ENCODE measurements at places on chromosomes 13 and 19.

GRCh38 chr19:40908976-40909375, 26.9 kb upstream of the CYP2A7 start:
- DNase-seq, result no peak

DNA sequence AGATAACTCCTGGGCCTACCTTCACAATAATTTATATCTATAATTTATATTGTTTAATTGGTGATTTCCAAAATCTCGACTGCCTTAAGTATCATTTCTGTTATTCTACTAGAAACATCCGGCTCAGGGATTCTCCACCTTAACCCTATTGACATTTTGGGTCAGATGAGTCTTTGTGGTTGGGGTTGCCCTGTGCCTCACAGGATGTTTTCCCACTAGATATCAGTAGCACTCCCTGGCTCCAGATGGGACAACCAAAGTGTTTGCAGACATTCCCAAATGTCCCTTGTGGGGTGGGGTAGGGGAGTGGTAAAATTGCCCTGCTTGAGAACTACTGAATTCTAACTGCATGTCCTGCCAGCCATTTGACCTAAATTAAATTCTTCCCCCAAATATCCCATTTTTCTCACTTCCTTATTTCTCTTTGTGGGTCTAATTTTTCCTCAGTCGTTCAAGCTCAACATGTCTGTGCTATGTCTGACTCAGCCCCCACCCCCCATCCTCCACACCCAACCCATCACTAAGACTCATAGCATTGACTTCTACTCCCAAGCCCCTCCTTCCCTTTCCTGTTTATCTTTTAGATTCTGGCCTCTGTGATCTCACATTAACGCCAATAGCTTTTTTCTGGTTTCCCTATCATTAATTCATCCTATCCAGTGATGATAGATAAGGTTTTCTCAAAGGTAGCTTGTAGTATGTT, 545.1 kb downstream of the EFNB2 start:
- DNase-seq, result no peak

GRCh38 chr19:7247155-7247554, 47.1 kb downstream of the INSR start:
- no peak for DNase-seq

GRCh38 chr19:46014941-46015686, 7.7 kb downstream of the PGLYRP1 start:
- DNase-seq, result no peak

DNA sequence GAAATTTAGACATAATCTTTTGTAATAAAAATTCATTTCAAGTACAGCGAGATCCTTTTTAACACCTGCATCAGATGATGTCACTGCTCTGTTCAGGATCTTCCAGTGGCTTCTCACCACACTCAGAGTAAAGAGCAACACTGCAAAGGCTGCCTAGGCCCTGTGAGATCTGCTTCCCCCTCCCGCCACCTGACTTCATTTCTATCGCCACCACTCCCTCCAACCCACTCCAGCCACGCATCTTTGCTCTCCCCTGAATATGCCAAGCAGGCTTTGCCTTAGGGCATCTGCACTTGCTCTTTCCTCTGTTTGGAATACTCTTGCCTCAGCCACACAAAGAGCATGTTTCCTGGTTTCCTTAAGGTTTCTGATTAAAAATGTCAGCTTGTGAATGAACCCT, 58.3 kb downstream of the MBNL2 start:
- DNase-seq, result no peak

DNA sequence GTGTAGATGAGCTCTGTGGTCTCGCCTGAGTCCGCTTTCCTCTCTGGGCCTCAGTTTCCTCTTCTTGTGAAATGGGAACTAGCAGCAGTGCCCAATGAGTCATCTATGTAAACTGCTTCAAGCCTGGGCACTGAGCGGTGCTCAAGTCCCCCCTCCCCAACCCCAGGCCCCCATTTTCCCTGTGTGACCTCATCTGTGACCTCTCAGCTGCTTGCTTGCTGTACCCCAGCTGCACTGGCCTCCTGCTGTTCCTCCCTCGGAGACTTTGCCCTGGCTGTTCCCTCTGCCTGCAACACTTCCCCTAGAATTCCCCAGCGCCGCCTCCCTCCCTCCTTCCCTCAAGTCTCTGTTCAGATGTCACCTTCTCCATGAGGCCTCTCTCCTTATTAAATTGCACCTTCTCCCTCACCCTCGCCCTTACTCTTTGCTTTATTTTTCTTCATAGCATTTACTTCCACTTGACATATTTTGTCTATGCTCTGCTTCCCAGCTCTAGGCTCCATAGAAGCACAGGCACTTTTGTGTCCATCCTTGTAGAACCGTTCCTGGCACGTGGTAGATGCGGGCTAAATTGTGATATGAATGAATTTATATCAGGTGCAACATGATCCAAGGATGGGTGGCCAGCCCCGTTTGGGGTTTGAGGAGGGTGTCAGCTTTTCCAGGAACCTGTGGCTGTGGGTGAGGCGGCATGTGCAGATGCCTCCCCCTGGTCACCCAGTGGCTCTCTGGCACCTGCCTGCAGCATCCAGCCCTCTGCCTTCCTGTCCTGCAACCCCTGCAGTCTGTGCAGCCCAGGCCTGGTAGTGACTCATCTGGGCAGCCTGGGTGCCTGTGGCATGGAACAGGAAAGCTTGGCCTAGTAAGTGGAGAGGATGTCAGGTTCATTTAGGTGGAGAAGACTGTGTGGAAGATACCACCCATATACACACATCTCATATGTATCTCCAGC, 26.3 kb downstream of the SIPA1L3 start:
- no peak for DNase-seq

DNA sequence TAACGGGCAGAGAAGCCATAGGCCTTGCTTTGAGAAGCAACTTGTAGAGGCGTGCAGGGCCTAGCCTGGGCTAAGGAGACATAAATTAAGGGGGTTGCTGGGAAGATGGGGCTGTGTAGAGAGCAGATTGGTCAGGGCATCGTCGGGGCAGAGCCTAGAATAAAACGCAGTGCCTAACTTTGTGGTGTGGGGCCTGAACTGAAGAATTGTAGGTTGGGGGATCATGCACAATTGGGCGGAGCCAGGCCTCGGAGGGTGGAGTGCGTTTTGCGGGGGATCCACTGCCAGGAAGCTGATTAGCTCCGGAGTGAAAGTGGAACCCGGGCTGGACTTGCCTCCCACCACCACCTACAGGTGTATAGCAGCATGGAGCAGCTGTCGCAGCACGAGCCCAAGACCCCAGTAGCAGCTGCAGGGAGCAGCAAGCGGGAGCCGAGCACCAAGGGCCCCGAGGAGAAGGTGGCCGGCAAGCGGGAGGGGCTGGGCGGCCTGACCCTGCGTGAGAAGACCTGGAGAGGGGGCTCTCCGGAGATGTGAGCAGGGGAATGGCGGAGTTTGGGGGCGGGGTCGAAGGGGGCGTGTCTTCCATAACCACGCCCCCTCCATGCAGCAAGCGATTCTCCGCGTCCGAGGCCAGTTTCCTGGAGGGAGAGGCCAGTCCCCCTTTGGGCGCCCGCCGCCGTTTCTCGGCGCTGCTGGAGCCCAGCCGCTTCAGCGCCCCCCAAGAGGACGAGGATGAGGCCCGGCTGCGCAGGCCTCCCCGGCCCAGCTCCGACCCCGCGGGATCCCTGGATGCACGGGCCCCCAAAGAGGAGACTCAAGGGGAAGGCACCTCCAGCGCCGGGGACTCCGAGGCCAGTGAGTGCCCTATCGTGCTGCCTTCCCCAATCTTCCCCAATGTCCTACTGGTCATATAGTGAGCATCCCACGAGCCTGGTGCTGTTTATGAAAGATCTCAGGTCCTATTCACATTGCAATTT, 13.8 kb downstream of the DNASE2 start:
- DNase-seq, result no peak

DNA sequence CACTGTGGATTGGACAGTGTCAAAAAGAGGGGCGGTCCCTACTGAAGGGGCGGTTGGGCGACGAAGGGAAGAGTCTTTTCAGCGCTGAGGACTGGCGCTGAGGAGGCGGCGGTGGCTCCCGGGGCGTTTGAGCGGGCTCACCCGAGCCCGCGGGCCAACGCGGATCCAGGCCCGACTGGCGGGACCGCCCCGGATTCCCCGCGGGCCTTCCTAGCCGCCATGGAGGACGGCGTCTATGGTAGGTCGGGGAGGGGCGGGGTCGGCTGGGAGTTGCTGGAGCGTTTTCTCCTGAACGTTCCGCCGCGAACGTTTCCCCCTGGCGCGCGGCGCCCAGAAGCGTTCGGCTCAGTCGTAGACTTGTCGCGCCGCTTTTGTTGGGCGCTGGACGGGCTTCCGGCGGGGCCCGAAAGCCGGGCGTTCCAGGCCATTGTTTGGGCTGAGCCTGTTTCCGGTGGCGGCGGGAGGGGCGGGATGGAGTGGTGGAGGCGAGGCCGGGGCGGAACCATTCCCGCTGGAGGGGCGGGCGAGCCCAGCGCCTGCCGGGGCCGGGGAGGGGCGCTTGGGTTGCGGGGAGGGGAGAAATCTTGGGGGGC, at the start of gene CYTH2:
Gene CYTH2, plus strand, starts transcription at position 81 of the 593 bp plus-strand sequence. Its CDS starts 139 bp downstream, at position 220.
- DNase-seq, result peak; percentile 61

- no peak for DNase-seq
Observed at GRCh38 chr13:74105871-74106270, 28.3 kb downstream of the KLF12 start.

GRCh38 chr13:102654756-102655155, 40.1 kb downstream of the METTL21C start:
- DNase-seq, result no peak

DNA sequence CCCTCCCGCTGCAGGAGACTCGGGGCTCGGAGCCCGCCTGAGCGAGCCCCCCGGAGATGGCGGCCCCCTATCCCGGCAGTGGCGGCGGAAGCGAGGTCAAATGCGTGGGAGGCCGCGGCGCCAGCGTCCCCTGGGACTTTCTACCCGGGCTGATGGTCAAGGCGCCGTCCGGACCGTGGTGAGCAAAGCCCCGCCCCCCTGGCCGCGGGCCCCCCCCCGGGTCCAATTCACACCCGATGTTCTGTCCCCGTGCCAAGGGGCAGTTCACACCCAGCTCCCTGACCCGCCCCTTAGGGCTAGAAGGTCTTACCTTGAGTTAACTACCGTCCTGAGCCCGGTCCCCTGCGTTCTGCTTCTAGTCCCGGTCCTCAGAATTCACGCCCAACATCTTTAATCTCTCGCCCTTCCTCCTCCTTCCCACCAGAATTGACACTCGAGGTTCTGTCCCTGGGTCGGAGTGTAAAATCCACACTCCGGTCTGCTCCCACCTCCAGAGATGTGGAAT, 1.4 kb downstream of the NPAS1 start:
- DNase-seq, result no peak

- DNase-seq, result no peak
Observed at GRCh38 chr13:77002590-77003190, 10.8 kb downstream of the CLN5 start.

DNA sequence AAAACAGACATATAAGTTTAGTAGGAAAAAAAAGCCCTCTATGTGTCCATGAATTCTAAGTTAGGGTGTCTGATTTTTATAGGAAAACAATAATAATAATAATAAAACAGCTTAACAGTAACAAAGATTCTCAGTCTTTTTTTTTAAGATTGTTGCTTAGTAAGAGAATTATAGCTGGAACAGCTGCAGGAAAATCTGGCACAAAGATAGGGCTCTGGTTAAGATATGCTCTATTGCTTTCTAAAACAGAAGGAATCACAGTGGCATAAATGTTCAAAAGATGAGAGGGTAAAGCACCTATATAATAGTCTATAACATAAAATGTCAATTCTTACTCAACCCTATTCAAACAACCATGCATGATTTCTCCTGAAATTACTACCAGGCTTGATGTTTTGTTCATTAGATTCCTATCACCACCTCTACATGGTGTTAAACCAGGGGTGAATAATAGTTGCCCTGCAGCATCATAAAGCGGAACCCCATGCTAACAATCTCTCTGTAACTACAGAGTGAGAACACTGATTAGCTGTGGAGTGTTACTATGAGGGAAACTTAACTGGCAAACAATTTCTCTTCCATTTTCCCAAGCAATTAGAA, 541.4 kb upstream of the MIR17HG start:
- no peak for DNase-seq

- no peak for DNase-seq
Observed at GRCh38 chr13:20402881-20403280, 122.8 kb downstream of the CRYL1 start.

DNA sequence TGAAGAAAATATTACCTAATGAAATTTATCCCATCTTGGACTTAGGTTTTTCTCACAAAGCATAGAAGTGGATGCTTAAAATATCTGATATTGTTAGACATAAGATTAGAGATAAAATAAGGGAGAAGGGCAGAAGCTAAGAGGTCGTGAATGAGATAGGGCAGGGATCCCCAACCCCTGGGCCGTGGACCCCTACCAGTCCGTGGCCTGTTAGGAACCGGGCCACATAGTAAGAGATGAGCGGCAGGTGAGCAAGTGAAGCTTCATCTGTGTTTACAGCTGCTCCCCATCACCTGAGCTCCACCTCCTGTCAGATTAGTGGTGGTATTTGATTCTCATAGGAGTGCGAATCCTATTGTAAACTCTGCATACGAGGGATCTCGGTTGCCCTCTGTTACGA, 202.9 kb downstream of the GPC5 start:
- no peak for DNase-seq

- no peak for DNase-seq
Observed at GRCh38 chr19:18765224-18765623, 25.9 kb downstream of the COMP start.

DNA sequence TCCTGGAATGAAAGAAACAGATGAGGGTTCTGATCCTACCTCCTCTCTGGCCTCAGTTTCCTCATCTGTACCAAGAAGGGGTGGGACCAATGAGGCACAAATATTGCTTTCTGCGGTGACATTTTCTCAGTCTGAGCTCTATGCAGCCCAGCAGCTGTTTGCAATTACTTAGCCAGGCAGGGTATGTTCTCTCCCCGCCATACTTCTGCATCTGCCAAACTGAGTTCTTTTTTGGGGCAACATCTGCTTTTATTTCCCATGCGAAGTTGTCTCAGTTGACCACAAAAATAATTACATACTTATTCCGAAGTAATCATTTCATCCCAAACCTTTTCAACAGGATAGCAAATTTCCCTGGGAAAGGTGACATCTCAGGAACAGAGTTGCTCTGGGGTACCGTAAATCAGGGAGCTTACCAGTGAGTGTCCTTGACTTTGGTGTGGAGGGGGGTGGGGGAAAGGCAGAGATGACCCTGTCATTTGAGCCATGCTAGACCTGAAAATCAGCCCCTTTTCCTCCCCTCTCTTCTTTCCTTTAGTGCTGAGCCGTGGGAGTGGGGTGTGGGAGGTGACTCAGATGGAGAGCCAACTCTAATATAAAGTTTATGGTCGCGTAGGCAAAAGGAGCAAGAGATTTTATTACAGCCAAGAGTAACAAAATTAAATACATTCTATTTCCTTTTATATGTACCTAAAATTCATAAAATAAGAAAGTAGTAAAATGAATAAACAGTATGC, 165.7 kb upstream of the KL start:
- no peak for DNase-seq

- no peak for DNase-seq
Observed at GRCh38 chr19:58035863-58036262, 2.0 kb downstream of the ZSCAN1 start.

GRCh38 chr13:34391076-34391475, 551.0 kb upstream of the NBEA start:
- no peak for DNase-seq
